ENCODE measurements at places on chromosomes 11 and 22. TPM values are rescaled to one million over a fixed set of nuclear protein-coding genes. Genes with fewer than 3 reads are reported as not detected.

P2RY2 gene
- total RNA-seq, result 4.8 TPM

ASCC2 gene
- total RNA-seq, result 42.8 TPM

ART5 gene
- total RNA-seq, result 0.07 TPM

APOL6 gene
- total RNA-seq, result 3.9 TPM

OTOG gene
- total RNA-seq, result not detected

FIBIN gene
- total RNA-seq, result not detected

BEST1 gene
- under 0.01 TPM for total RNA-seq

ACCS gene
- 4.8 TPM for total RNA-seq
